ENCODE measurements at places on chromosomes 1 and 21.

- no peak for DNase-seq
Measured at GRCh38 chr1:177567393-177567792, 396.6 kb downstream of the BRINP2 start.

DNA sequence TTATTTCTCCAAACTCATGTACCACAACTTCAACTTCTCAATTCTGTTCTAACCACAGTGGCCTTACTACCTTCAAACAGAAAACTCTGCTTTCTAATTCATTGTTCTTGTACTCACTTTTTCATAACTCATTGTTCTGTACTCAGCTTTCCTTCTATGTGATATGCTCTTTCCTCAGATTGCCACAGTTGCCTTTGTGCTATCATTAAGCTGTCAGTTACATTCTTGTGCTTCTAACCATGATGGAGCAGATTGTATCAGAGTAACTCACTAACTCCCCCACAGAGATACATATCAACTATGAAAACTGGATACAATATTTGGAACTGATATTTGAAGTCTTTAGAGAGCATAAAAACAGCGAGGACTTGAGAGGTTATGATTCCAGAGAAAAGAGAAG is 1213.7 kb downstream of the KCNT2 start:
- DNase-seq = no peak

- no peak for DNase-seq
Measured at GRCh38 chr1:51342591-51343206, 12.3 kb upstream of the TTC39A start.

DNA sequence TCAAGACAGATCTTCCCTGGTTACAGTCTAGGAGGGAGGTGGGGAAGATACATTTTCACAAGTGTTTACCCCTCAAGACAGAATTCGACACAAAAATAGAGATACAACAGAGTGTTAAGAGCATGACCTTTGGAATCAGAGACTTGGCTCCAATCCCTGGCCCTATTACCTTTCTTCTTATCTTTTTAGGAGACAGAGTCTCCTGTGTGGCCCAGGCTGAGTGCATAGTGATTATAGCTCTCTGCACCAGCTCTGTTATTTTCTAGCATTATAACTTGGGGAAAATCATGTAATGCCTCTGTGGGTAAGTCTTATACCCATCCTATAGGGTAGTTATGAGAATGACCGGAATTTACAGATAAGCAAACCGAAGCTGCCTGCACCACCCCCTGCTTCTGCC is 9.8 kb downstream of the NIPAL3 start:
- no peak for DNase-seq

- no peak for DNase-seq
Measured at GRCh38 chr1:166730299-166730888, 108.9 kb upstream of the POGK start.
